ENCODE measurements at places on chromosomes 6 and 20. TPM values are rescaled to one million over a fixed set of nuclear protein-coding genes. Genes with fewer than 3 reads are reported as not detected.

The HLA-DQB1 gene
- not detected for total RNA-seq

The PAX1 gene
- not detected for total RNA-seq

The SCUBE3 gene
- total RNA-seq = 4.7 TPM

- H3K27ac ChIP-seq = no peak overlapping the region
- H3K4me1 ChIP-seq = no peaks in the 10 kb centered on the region
- no peak for DNase-seq
- no peaks in the 10 kb centered on the region for H3K27me3 ChIP-seq
Measured at GRCh38 chr6:95546148-95546547, 31.2 kb upstream of the MANEA start.

GRCh38 chr6:168990019-168990751, 263.5 kb downstream of the THBS2 start:
- no peak for DNase-seq
- no peaks in the 10 kb centered on the region for H3K27me3 ChIP-seq
- no peak overlapping the region for H3K4me3 ChIP-seq
- no peaks in the 10 kb centered on the region for H3K36me3 ChIP-seq

- no peaks in the 10 kb centered on the region for H3K27me3 ChIP-seq
- no peak overlapping the region for H3K4me3 ChIP-seq
- H3K36me3 ChIP-seq = no peaks in the 10 kb centered on the region
- DNase-seq = no peak
Measured at GRCh38 chr6:169542491-169542890, 159.3 kb downstream of the WDR27 start.

DNA sequence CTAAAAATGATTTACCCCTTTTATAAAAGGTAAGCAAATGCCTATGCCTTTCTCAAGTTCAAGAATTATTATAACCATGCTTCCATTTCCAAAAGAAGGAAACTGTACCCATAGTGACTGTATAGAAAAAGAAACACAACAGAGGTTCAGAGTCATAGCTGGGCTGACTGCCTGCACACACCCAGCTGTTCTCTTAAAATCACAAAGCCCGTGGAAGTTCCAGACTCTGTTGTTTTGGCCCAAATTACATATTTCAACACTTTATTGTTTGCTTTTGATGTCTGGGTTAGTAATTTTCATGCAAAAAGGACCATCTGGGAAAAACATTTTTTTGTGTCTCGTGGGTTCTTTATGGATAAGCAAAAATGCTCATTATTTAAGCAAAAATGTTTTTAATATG, 99.2 kb downstream of the LCA5 start:
- no peak for DNase-seq
- no peaks in the 10 kb centered on the region for H3K27me3 ChIP-seq
- H3K27ac ChIP-seq = no peak overlapping the region
- no peaks in the 10 kb centered on the region for H3K4me1 ChIP-seq

DNA sequence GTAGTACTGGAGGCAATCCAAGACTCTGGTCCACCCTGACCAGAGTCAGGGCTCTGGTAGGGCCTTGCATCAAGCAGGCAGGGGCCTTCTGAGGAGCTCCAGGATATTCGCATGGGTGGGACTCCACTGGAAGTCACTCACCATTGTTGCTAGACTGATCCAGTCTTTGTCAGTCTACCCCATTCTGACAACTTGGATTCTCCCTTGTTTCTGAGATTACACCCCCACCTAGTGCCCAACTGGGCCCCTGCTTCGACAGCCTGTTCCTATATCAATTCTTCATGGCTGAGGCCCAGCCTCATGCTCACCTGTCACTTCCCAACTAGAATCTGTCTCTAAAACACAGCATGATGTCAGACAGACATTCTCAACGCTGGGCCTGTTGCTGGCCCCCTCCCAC, 5.2 kb downstream of the SLC35D3 start:
- H3K27ac ChIP-seq = no peak overlapping the region
- H3K4me1 ChIP-seq = peaks cover 3% of the 10 kb centered on the region
- H3K4me3 ChIP-seq = no peak overlapping the region
- no peak for DNase-seq
- H3K27me3 ChIP-seq = peaks cover 18% of the 10 kb centered on the region

GRCh38 chr6:21220271-21220987, 373.1 kb upstream of the SOX4 start:
- no peaks in the 10 kb centered on the region for H3K4me1 ChIP-seq
- H3K4me3 ChIP-seq = no peak overlapping the region
- no peaks in the 10 kb centered on the region for H3K27me3 ChIP-seq

- no peaks in the 10 kb centered on the region for H3K27me3 ChIP-seq
- no peak for DNase-seq
- no peak overlapping the region for H3K4me3 ChIP-seq
Measured at GRCh38 chr6:163985710-163986109, 571.2 kb downstream of the QKI start.
